Activated T-cell treated with anti-CD3 and anti-CD28 coated beads, Interleukin-2, amount 50 U/mL, for 48 hours (primary cell): ENCODE measurements at places on chromosomes 1 and 21.

- DNase-seq = no peak
Observed at GRCh38 chr1:74596717-74597116, 76.9 kb downstream of the ERICH3 start.

DNA sequence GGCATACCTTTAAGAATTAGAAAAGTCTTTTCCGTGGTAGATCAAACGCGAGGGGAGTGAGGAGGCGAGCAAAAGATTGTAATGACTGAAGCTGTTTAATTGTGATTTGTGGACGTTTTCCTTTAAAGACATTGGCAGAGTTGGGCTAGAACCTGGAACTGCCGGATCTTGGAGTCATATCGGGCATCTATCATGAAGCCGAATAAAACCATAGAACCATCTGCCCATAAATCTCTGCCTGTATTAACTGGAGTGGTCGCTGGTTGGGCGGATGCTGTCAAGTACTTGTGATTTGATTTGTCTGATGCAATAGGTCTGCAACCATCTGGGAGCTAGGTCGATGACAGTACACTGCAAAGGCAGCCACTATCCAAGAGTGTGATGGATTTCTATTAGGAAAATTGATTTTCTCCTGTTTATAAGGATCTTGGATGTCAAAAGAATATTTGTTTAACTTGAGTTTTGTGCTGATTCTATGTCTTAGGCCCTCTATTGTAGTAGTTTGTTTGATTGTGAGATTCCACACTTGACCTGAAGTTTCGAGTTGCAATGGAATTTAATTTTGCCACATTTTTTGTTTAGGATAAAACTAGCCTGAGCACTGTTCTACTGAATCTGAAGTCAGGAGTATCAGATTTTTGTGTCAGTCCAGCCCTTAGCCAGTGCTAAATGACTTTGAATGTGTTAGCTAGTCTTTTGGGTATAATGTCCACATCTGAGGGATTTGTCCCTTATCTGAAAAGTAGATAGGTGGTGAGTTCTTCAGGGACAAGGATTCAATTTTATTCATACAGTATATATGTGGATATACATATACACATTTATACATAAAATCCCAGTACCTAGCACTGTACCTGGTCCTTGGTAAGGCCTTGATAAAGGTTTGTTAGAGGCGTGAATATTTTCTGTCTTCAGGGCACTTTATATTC lies 1.2 kb downstream of the SARS1 start:
- DNase-seq = peak; percentile 58

GRCh38 chr1:31505911-31506497 lies 70.3 kb upstream of the TINAGL1 start:
- peak; percentile 52 for DNase-seq

DNA sequence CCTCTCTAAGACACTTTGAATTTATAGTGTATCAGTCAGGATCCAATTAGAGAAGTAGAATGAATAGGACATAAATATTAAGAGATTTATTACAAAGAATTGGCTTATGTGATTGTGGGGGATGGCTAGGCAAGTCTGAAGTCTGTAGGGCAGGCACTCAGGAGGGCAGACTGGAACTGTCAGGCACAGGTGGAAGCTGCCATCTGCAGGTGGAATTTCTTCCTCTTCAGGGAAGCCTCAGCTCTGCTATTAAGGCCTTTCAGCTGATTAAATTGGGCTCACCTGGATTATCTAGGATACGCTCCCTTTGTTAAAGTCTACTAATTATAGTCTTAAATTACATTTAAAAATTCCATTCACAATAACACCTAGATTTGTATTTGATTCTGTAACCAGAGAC lies 92.0 kb upstream of the HAO2 start:
- DNase-seq = no peak
